ENCODE measurements at places on chromosomes 2 and 18.

- DNase-seq, result no peak
These were observed 24.0 kb upstream of the TMEM37 start for GRCh38 chr2:119407430-119408220.

- no peak for DNase-seq
These were observed 1346.2 kb downstream of the SUCLG1 start for GRCh38 chr2:83112858-83113257.

DNA sequence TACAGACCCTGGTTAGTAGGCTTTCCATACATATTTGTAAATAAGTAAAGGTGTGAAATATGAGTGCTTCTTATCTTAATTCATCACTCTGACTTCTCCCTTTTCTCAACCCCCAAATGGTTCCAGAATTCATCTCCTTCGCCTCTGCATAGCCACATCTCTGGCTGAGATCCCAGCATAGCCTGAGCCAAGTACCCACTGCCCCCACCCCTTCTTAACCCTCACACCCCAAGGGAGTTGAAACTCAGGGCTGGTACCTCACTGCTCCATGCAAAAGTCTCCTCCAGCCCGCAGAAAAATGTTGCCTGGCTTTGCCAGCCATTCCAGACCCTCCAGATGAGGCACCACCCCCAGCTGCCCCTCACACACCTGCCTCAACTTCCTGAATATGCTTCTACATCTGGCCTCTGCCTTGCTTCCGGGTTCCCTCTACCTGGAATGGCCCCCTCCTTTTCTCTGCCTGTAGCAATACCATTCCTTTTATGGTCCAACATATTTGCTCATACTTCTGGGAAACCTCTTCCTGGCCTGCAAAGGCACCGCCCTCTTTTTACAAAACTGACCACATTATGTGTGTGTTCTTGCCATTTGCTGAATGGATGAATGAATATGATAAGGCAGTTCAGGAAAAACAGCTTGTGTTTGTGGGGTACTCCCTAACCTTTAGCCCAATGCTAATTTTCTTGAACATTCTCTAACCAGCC lies 112.8 kb downstream of the CELF4 start:
- no peak for DNase-seq

DNA sequence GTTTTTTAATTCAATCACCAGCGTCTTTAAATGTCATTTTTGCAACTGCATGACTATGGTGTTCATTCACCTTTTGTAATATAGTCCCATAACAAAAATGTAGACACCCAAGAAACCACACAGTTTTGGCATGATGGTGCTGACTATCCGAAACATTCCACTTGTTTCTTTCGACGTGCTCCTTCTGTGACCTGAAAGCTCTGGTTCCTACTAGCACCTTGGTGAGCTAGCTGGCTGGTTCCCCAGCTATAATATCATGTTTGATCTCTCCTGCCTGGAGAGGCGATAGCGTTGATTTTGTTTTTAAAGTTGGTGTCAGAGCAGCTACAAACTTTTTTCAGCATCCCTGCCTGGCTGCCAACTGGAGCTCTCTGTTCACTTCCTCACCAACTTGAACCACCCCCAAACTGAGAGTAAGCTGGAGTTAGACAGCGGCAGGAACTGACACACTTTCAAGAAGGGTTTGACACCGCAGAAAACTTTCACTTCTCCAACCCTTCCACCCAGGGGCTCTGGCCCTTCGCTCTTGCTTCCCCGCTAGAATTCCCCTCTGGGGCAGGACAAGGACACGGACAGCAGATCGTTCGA lies 1.1 kb downstream of the ATAD2B start:
- DNase-seq, result peak; percentile 26

- DNase-seq, result no peak
These were observed 17.0 kb upstream of the CRYBA2 start for GRCh38 chr2:219010162-219010756.

DNA sequence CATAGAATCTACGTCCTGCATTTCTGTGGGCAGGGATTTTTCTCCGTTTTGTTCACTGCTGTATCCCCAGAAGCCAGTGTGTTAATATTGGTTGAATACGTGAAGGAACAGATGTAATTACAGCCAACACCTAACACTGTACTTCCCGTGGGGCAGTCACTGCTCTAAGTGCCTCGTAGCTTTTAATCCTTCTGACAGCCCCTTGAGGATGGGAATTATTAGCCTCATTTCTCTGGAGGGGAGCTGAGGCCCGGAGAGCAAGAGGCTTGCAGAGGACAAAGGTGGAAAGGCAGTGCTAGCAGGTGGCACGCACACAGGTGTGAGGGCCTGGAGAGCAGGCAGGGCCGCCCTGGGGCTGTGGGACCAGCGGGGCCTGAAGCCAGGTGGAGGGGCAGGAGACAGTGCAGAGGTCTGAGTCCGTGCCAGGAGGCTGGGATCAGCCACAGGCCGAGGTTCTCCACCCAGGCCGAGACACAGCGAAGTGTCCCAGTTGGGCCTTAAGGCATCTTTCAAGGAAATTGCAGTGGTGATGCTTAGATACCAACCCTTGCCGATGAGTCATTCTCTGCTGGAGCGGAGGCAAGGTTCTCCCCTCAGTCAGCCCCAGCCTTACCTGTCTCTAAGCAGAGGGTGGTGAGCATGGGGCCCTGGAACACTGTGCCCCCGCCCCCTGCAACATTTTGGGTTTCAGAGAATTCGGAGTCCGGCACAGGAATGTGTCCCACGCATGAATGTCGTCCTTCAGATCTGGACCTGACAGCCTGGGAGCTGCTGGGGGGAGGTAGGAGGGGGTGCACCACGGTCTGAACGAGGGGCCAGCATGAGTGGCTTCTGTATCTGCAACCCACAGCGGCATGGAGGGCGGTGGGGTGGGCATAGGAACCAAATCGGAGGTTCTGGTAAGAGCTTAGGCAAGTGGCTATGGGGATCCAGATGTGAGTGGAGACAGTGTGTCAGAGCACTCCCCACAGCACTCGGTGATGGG lies 122.6 kb downstream of the GBX2 start:
- no peak for DNase-seq

- no peak for DNase-seq
These were observed 22.1 kb downstream of the IL1F10 start for GRCh38 chr2:113089916-113090315.

- DNase-seq, result no peak
These were observed 170.3 kb downstream of the LDLRAD4 start for GRCh38 chr18:13388586-13389490.

- no peak for DNase-seq
These were observed 47.0 kb downstream of the IWS1 start for GRCh38 chr2:127479219-127479825.

- DNase-seq, result no peak
These were observed 13.7 kb upstream of the FAHD2A start for GRCh38 chr2:95388856-95389244.

- no peak for DNase-seq
These were observed 142.6 kb downstream of the MYT1L start for GRCh38 chr2:2188344-2188920.

- DNase-seq, result no peak
These were observed 560.1 kb upstream of the FSHR start for GRCh38 chr2:49714454-49714853.

- no peak for DNase-seq
These were observed 241.9 kb downstream of the BCL11A start for GRCh38 chr2:60311524-60311923.

DNA sequence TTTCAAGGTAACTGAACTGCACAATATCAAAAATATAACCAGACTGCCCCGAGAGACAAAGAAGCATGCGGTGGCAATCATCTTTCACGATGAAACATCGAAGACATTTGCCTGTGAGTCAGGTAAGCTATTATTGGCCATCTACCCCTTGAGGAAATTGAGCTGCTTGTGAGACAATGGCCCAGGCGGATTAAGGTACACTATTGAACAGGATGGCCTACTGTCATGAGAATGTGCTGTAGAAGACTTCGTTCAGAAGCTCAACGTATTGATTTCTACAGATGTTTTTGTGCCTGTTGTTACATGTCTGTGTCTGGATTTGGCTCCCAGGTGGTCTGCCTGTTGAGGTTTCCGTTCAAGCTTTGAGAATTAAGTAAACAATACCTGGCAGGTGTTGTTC lies 198.7 kb downstream of the DOK6 start:
- DNase-seq, result no peak

DNA sequence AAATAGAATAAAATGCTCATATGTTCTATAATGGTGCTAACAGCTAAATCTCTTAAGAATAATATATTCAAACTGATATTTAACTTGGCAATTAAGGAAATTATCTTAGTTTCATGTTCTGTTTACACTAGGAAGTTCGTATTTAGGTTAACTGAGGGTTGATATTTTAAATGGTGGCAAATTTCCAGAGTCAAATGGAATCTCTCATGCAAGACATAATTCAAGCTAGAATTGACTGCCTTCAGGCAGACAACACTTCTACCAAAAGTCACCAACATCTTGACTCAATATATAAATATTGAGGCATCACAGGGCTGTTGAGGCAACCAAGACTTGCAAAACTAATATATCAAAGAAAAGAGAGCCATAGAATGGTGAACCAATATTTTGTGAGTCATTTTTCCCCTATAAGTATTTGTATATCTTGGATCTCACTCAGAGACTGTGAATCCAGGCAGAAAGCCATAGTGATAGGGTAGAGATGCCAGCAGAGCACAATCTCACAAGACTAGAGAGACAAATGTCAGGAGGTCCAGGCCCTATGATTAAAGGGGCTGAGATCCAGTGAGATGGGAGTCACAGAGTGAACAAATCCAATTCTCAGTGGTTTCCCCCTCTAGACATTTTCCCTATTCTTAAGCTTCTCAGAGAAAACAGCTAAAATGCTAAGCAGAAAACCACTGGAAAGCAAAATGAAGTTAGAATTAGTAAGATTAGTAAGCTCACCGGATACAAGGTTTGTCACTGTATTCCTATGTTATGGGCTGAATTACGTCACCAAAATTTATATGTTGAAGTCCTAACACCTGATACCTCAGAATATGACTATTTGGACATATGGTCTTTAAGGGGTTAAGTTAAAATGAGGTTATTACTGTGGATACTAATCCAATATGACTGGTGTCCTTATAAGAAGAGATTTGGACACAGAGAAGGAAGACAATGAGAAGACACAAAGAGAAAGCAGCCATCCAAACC lies 358.2 kb upstream of the UBE2E3 start:
- no peak for DNase-seq

GRCh38 chr2:173607606-173608311 lies 253.1 kb downstream of the CDCA7 start:
- DNase-seq, result no peak

DNA sequence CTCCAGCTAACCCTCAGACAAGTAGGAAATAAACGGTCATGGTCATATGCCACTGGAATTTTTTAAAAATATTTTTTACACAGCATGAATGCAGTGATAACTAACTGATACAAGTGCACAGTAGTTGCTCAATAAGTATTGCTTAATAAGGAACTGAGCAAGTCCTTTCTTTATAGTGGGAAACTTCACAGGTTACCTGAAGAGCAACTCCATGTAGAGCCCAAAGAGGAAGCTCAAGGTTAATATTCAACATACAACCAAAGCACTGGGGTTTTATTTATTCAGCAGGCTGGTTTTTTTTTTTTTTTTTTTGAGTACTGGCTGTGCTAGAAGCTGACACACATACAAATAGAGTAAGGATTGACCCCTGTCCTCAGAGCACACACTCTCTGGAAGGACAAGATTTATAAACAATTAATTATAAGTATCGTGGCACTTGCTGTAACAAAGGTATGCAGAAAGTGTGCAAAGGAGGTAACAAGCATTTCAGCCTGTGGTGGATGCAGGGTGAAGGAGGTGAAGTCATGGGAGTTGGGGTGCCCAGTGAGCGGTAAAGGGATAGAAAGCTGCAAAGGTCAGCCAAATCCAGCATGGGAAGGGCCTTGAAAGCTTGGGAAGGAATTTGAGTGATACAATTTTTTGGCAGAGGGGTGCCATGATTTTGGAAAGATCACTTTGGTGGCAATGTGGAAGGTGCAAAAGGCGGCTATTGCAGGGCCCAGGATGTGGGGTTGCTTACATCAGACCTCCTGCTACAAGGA lies 52.7 kb downstream of the ATOH8 start:
- no peak for DNase-seq

DNA sequence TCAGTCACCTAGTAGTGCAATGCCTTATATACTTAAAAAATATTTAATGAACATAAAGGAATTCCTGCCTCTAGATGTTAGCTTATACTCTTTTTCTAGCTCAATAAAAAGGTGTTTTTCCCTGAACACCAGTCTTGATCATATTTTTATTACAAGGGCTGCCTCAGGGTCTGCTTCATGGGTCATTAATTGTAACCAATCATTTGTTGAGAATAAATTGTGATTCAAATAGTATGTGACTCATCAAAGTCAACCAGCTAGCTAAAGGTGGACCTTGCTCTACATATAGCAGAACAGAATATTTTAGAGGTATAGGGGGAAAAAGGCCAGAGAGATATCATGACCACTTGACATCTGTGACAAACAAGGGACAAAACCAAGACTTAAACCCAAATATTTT lies 114.0 kb downstream of the PIK3C3 start:
- DNase-seq, result no peak

DNA sequence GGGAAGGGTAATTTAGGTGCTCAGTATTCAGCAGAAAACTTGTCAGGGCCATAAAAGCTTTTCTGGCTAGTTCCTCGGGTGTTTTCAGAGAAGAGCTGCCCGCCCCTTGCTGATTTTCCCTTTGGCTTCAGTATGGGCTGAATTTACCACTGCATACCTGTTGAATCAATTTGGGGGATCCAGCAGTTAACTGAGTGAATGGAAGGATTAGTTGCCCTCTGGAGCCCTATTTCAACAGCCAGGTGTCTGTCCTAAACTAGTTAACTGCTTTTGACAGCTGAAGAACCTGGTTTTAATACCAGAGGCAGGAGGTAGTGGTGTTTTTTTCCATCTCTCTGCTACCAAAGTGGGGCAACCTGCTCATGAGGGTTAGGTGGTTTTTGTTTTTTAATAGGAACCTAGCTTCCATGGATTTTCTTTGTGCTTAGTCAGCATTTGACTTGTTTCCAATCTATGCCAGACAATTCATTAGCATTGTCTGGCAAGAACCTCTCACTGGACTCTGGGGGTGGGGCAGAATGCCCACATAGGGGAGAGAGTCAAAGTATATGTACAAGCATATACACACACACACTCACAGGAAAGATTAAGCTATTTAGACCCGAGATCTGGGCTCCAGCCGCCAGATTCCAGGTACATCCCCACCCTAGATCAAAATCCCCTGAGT lies 166.5 kb upstream of the SIX3 start:
- no peak for DNase-seq

GRCh38 chr2:216315802-216316603 lies 56.3 kb downstream of the MARCHF4 start:
- no peak for DNase-seq

DNA sequence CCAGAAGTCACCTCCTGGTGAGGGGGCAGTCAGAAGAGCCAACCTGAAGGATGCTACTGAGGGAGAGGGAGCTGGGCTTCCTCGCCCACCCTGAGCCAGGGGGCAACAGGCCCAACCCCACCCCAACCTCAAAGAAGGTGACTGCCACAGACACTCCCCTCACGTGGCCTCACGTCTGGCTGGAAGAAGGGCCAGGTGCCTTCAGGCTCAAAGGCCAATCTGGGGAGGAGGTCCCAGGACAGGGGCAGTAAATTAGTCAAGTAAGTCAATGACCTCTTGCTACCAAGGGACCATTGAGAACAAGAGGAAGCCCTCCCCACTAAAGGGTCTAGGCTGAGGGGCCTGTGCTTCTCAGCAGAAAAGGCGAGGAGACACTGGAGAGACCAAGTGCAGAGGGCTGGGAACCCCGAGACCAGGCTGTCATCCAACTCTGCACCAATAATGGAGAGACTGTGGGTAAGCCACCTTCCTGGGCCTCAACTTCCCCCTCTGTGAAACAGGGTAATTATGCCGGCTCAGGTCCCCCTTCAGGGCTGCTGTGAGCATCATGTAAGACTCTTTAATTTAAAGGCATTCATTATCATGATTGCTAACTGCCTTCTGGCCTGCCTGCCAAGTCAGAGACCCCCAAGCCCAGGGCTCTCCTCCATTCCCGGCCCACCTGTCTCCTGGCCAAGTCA lies 20.2 kb upstream of the TNS1 start:
- DNase-seq, result no peak
